A172 (cell line): ENCODE measurements at places on chromosomes 12 and 14. TPM values are rescaled to one million over a fixed set of nuclear protein-coding genes. Genes with fewer than 3 reads are reported as not detected.
A peak's percentile ranks its signal among the peaks of the same experiment; 100 is the strongest.

- DNase-seq, result peak; percentile 42
Observed at GRCh38 chr12:29164477-29165393, 15.7 kb downstream of the FAR2 start.

The TPPP2 gene
- not detected in 2 replicates for total RNA-seq

GRCh38 chr12:52969828-52970569 is 21.1 kb downstream of the KRT18 start:
- DNase-seq, result peak; percentile 86

The SPRYD4 gene
- 1.5 and 2.2 TPM in 2 replicates for total RNA-seq

The NXPH4 gene
- 5.3 and 5.8 TPM in 2 replicates for total RNA-seq

The SERPINA12 gene
- not detected in 2 replicates for total RNA-seq

DNA sequence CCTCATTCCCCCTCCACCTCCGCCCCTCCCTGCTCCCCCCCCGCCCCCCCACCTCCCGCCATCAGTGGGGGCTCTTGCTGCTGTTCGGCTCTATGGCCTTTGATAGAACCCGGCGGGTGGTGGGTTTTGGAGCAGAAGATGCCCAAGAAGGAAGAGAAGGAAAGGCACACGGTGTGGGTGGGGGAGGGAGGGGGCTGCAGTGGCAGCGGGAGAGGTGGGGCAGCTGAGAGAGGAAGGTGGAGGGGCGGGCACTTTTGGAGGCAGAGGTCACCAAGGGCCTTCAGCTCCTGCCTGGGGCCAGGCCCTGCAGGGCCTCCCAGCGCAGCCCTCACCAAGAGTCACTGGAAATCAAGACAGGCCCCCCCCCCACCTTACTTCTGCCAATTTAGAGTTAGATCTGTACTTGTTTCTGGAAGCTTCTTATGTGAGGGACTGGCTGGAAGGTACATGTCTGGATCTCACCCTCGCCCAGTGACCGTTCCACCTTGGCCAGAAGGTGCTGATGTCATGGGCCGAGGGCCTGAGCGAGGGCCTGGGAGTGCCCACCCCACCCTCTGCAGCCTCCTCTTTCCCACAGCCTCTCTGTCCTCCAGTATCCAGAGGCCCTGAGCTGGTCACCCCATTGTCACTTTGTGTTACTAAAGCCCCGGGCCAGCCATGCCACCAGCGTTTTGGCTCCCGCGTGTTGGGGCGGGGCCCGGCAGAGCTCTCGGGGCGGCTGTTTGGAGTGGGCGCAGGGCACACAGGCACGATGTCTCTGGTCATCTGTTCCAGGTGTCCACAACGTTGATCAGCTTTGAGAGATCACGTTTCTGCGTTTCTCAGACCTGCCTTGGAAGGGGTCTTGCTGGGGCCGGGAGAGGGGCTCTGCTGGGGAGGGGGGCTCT is 153.9 kb downstream of the KIF26A start:
- no peak for DNase-seq

DNA sequence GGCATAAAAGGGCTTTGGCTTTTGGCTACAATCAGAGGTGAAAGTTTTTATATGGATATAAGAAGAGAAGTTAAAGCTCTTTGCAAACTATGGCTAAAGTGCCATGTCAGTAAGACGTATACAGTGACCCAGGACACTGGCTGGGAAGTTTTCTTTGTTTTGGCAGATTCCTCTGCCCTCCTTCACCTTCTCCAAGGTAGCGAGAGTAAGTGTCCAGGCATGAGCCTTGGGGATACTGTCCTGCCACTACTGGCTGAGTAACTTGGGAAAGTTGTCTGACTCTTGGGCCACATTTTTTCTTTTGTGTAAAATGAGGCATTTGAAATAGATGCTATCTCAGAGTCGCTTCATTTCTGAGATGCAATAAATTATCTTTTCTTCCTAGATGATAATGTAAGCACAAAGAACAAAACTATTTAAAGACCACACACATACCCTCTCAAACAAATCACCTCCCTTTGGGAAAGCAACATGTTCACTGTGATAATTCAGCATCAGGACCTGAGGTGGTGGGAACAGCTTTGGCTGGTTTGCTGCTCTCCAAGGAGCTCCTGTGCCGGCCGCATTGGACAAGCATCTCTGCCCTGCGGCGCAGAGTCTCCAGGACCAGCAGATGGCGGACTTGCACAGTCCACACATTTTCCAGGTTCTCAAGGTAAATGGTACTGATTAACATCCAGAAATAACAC is 106.3 kb downstream of the PTCSC3 start:
- DNase-seq, result peak; percentile 42

The STAC3 gene
- 0.59 and 0.89 TPM in 2 replicates for total RNA-seq

DNA sequence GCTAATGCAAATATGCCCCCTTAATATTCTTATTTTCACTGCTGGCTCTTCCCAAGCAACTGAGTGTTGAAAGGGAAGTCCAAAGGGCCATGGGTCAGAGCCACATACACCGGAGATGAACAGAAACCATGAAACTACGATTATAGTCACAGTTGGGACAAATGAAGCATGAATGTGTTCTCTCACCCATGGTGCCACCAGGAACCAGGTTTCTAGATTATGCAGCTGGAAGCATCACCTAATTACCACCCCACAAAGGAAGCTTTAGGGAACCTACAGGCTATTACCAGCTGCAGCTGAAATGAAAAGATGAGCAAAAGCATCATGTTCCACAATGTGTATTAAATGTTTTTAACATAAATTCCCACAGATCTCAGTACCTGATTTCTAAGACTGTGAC is 15.4 kb downstream of the TMTC1 start:
- DNase-seq, result no peak

DNA sequence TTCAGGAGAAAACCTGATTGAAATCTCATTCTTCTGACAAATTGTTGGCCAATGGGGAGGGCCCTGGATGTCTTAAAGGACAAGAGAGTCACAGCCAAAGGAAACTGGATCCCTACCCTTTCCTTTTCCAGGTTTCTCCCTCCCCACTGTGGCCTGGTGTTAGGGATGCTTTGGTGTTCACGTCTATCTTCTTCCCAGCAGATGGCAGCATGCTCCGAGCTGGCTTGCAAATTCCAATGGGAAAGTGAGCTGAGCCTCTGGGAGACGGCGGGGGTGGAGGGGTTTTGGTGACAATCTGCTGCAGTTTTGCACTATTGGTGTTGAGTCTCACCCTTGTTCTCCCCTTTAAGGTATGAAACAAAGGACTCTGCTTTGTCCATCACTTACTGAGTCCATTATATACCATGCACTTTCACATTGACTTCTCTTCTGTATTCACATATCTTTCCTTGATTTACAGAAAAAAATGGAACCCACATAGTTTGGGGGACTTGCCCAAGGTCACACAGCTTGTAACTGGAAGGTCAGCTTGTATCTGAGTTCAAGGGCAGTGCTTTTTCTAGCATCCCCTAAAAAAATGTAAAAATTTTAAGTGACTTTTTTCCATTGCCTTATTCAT is 39.3 kb downstream of the CCDC177 start:
- peak; percentile 19 for DNase-seq
